ENCODE measurements at places on chromosomes 1 and 21.
A peak's percentile ranks its signal among the peaks of the same experiment; 100 is the strongest.

- DNase-seq, result no peak
Measured at GRCh38 chr1:67722292-67722944, 37.4 kb downstream of the GADD45A start.

GRCh38 chr1:181011301-181012202 lies 11.1 kb downstream of the STX6 start:
- DNase-seq, result no peak

- no peak for DNase-seq
Measured at GRCh38 chr1:7479571-7479970, 291.5 kb upstream of the VAMP3 start.

DNA sequence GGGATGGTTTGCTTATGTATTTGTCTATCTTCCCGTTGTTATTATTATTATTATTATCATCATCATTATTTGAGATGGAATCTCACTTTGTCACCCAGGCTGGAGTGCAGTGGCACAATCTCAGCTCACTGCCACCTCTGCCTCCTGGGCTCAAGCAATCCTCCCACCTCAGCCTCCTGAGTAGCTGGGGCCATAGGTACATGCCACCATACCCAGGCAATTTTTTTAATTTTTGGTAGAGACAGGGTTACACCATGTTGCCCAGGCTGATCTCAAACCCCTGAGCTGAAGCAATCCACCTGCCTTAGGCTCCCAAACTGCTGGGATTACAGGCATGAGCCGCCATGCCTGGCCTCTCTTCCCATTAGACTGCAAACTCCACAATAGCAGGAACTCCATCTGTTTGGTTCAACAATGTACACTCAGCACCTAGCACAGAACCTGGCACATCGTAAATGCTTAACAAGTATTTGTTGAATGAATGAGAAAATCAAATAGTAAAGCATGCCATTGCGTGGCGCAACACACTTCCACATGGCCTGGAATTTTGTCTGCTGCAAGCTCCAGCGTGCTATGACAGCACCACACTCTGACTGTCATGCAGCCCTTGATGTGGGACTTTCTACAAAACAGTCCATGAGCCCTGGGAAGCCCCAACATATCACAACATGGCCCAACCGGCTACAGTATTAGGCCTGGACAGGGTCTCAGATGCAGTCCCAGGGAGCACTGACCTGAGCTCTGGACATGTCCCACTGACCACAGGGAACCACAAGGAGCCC lies 3.8 kb upstream of the TINAGL1 start:
- no peak for DNase-seq

DNA sequence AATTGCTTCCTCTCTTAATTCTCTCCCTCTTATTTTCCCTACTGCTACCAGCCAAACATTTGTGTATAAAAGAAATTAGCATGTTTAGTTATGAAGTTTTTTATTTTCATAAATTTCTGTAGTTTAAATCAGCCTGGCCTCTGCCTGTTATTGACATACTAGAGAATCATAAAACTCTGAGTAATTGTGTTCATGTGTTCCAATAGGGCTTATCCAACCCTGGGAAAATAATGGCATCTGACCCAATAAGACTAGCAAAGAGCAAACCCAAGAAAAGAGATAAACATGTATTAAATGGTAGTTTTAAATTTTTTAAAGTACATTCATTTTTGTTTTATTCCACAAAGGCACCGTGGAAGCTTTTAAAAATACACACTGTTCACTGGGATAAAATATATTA lies 404.3 kb downstream of the HLX start:
- no peak for DNase-seq

- DNase-seq, result no peak
Measured at GRCh38 chr21:25453524-25453923, 153.8 kb downstream of the MRPL39 start.

GRCh38 chr1:92483610-92484471 lies 2.9 kb downstream of the GFI1 start:
- DNase-seq, result no peak

- no peak for DNase-seq
Measured at GRCh38 chr1:204870160-204870912, at the start of gene NFASC. TSS of gene NFASC (plus strand) at chr1:204870862. CDS start at chr1:204944316, 73,454 bp downstream.

GRCh38 chr21:41059871-41060270 lies 108.1 kb upstream of the BACE2 start:
- no peak for DNase-seq

DNA sequence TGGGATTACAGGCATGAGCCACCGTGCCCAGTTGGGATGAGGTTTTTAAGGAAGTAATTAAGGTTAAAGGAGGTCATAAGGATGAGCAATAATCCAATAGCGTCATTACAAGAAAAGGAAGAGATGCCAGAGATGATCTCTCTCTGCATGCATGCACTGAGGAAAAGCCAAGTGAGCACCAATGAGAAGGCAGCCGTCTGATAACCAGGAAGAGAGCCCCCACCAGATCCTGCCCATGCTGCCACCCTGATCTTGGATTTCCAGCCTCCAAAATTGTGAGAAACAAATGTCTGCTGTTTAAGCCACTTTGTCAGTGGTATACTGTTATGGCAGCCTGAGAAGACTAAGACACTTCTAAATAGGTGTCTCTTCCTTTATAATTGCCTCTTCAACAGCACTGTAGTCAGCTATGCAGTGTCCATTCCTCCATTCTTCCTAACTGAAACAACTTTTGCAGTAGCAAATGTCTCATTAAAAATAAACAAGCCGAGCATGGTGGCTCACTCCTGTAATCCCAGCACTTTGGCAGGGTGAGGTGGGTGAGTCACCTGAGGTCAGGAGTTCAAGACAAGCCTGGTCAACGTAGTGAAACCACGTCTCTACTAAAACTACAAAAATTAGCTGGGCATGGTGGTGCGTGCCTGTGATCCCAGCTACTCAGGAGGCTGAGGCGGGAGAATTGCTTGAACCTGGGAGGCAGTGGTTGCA lies 216.2 kb upstream of the RUNX1 start:
- DNase-seq, result no peak

- DNase-seq, result no peak
Measured at GRCh38 chr1:154812877-154813276, 57.2 kb downstream of the KCNN3 start.

DNA sequence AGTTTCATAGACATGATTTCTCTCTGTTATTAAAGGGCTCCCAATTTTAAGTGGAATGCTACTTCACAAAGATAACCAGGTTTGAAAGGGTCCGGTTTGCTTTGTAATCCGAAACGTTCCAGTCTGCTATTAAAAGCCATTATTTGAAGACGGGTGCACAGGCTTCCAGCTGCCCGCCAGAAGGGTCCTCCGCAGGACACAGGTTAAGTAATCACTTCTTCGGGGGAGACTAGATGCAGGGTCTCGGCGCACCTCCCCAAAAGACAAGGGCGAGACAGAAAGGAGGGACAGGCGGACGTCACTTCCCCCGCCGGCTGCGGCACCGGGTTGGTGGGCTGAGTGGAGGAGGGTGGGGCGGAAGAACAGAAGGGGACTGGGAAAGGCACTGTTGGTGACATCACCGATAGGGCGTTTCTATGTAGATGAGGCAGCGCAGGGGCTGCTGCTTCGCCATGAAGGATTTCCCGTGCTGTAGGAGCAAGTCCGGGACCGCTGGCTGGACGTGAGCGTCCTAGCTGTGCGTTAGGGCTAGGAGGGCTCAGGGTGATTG lies 8.9 kb downstream of the RNU1-2 start:
- peak; percentile 95 for DNase-seq

DNA sequence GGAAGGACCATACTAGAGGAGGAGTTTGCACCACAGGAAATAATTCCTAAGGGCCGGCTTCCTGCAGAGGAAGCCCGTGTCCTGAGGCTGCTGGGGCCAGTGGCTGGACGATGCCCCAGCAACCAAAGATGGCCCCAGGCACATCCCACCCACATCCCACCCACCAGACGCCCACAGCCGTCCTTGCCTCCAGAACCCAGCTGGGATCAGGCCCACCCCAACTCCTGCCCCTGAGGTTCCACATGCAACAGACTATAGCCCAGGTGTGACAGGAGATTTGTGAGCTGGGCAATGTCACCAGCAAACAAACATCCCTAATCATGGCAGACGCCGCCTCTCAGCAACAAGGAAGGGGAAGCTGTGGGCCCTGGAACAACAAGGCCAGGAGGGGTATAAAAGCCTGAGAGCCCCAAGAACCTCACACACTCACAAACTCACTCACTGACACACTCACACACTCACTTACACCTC lies at the start of gene KRTAP10-9:
KRTAP10-9 (plus strand) TSS at position 421 of the 471 bp plus-strand sequence. CDS start 79 bp downstream, outside the sequence.
- no peak for DNase-seq

GRCh38 chr1:201069636-201070035 lies 42.6 kb downstream of the CACNA1S start:
- no peak for DNase-seq

- no peak for DNase-seq
Measured at GRCh38 chr1:59123081-59123681, 173.7 kb upstream of the FGGY start.

DNA sequence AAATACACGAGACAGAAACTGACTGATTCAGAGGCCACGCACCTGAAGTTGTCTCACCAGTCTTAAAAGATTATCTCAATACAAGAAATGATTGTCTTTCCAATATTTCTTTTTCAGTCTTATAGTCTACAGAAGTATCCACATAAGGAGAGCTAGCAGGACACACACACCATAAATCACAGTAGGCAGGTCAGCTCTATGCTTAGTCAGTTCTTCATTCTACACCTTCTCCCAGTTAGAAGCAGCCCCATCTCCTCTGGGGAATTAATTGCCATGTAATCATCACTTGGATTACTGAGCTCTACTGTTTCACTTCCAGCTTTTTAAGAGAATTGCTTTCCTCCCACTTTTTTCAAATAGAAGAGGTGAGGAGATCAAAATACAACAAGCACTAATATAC lies 59.6 kb downstream of the SMYD3 start:
- DNase-seq, result no peak

DNA sequence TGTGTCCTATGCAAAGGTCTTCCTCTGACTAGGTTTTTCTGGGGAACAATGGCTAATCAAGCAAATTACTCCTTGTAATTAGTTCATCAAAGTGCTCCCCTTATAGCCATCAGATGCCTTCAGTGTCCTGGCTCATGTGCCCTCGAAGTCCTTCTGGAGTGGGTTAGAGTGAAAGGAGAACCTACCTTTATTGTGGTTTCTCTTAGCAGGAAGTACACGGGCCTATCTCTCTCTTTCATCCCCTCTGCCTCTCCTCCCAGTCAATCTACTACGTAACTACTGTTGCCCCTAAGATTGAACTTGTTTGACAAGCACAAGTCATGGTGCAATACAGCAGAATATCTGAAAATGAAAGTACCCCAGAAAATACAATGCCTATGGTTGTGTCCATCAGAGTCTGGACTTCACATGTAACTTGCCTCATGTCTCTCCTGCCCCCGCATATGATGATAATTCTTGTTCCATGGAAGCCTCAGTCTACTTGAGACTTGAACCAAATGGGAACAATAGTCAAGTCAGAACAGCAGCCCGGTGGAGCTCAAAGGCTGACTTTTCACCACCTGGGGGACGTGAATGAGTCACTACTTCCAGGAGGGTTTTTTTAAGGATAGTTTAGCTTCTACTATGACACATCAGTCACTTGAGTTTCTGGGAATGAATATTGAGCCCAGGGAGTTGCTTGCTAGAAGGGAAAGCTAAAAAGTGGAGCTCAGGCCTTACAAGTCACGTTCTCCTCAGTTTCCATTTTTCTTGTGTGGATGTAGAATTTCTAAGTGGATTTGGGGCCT lies 243.6 kb downstream of the TNR start:
- DNase-seq, result no peak

DNA sequence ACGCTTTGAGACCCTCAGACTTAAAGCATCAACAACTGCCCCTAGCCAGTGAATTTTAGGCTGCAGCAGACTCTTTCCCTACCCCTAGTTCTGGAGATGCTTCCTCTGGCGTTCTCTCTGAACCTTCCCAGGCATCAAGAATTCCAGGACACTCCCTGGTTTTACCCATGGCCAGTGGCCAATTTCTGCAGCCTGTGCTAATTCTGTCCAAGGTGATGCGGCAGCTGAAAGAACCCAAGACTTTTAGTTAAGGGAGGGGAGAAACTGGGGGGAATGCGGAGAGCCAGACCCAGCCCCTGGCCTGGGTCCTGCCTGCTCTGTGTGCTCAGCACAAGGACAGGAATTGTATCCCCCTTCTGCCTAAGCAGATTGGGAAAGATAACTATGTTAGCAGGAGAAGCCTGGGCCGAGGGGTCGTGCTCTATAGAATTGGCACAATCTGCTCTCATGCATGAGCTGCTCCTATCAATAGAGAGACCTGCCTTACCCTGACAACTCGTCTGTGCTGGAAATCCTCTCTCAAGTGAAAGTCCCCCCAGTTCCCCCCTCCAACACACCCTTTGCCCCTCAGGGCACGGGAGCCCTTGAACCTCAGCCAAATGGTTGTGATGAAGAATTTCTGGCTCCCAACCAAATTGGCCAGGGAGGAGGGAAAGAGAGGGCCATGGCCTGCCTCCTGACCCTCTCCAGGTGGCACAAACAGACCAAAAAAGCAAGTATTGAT lies 5.4 kb upstream of the GJA8 start:
- DNase-seq, result no peak

DNA sequence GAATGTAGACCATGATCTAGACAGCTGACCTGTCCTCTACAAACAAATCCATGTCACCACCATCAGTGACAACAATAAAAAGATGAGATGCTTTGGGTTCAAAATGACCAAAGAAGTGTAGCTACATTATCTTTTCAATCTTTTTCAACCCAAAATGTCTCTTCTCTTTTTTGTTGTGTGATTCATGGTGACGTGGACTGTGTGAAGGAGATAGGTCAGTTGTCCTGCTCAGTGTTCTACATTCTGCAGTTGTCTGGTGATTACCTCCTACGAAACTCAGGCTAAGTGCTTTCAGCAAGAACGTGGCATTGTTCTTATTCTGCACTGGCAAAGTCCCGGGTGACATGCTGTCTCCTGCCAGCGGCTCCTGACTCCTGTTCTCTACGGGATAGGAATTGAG lies 73.1 kb downstream of the PRKAB2 start:
- no peak for DNase-seq

DNA sequence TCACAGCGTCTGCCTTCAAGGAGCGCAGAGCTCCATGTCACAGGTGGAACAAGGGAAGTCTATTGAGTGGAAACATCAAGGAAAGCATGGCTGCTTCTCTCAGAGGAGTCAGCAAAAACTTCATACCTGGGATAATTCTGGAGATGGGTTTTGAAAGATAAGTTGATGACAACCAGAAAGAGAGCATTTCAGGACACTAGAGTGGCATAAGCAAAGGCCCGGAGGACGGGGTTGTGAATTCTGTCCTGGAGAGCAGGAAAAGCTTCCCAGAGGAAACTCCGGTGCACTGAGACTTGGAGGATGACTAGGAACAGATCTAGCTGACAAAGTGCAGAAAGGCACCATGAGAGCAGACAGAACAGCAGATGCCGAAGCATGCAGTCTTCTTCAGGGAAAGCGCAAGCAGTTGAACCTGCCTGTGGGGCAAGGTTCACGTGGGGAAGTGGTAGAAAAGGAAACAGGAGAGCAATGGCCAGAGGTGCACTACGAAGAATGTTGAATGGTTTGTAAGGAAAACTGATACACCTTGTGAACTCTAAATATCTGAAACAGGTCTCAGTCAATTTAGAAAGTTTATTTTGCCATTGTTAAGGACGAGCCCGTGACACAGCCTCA lies 222.9 kb downstream of the PLPP3 start:
- no peak for DNase-seq

- DNase-seq, result no peak
Measured at GRCh38 chr1:206935491-206936067, 10.7 kb downstream of the PIGR start.

GRCh38 chr1:3283849-3284248 lies 170.6 kb upstream of the ARHGEF16 start:
- DNase-seq, result no peak

GRCh38 chr1:58895559-58896145 lies 111.8 kb upstream of the JUN start:
- DNase-seq, result no peak

GRCh38 chr21:25911730-25912401 lies 177.1 kb downstream of the GABPA start:
- no peak for DNase-seq

GRCh38 chr1:65097076-65097475 lies 50.9 kb upstream of the AK4 start:
- DNase-seq, result no peak

Data from smooth muscle cell of the brain vasculature (primary cell).